ENCODE measurements at places on chromosomes 5 and 9.

- no peak for DNase-seq
Measured at GRCh38 chr9:113634596-113635515, 171.3 kb downstream of the RGS3 start.

GRCh38 chr5:74510476-74511075 is 130.0 kb downstream of the ENC1 start:
- no peak for DNase-seq

DNA sequence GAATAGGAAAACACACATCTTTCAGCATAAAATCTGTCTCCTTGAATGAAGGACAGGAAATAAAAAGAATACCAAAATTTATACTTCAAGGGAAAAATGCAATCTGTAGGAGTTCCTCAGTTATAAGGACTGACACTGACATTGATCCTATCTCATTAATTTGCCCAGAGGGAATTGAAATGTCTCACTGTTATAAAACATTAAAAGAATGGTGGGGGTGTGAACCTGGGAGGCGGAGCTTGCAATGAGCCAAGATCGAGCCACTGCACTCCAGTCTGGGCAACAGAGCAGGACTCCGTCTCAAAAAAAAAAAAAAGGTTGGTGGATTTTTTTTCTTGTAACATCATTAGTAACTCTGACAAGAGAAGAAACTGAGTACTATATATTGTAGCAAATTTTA is 60.8 kb downstream of the TTLL11 start:
- no peak for DNase-seq

DNA sequence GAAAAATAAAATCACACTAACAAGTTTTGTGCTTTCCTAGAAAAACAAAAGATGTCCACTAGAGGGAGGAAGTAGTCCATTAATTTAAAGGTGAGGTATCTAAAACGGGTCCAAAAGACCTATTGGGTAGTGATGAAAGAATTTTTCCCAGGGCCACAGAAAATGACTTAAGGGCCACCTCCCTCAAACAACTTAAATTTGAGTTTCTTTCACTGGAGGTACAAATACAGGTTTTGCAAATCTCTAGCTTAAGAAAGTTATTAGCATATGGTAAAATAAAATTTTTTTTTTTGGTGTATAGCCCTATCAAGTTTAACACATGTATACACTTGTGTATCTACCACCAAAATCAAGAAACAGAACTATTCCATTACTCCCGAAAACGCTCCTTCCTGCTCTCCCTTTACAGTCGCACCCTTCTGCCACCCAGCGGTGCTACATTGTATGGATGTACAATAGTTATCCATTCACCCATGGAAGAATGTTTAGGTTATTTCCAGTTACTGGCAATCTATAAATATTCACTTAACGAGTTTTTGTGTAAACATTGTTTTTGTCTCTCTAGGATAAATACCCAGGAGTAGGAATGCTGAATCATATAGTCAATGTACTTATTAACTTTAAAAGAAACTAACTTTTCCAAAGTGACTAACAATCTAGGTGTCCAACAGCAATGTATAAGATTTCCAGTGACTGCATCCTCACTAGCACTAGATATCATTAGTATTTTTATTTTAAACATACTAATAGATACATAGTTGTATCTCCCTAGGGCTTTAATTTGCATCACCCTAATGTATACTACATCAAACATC is 21.9 kb downstream of the DEPDC1B start:
- no peak for DNase-seq

DNA sequence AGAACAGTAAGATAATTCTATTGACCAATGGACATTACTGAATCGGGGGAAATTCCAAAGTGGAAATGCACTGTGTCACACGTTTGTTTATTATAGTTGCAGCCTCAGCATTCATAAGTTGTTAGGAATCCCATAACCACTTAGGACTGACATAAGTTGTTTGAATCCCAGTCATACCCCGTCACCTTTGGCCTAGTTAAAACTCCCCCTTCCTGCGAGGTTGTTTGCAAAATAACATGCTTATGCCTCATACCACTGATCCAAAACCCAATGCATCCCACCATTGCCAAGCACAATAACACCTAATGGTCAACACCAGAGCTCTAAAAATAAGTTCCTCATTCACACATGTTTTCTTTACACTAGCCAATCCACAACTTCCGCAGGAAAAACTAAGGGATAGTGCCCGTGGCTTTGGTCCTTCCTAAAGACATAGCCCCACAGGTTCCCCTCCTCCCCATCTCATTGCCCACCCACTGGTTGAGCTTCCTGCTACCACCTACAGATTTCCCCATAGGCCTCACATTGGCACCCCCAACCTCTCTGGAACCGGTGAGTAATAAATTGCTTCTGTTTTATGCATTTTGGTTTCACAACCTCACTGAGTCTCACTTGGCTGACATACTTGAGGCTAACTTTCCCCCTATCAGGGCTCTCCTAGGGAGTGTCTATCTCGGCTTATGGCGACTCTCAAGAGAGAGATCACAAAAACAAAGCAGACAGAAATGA is 42.3 kb upstream of the MUSK start:
- DNase-seq = no peak

DNA sequence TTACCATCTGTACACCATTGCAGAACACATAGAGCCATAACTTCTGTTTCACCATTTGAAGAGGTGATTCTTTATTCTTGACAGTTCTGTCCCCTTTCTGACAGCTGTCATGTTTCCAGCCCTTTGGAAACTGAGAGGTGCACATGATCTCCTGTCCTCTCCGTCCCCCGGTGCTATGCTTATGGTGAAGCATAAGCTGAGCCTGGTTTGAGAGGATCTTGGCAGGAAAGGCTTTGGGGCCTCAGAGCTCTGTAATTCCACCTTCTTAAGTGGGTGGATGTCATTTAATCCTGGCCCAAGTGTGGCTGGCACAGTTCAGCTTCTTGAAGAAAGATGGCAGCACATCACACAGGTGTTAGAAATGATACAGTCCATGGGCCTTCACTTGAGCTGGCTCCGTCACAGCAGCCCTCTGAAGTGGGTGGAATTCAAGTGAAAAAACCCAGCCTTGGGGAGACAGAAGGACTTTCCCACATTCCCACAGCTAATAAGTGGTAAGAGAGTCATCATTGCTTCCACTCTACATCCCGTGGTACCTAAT is 30.7 kb upstream of the GRPEL2 start:
- no peak for DNase-seq

GRCh38 chr5:14191325-14191724 is 48.2 kb downstream of the TRIO start:
- no peak for DNase-seq

- no peak for DNase-seq
Measured at GRCh38 chr5:57448751-57449150, 33.9 kb downstream of the ACTBL2 start.

- DNase-seq = no peak
Measured at GRCh38 chr5:177378884-177379883, 5.0 kb upstream of the SLC34A1 start.

- DNase-seq = no peak
Measured at GRCh38 chr5:145797336-145797735, 37.8 kb downstream of the PRELID2 start.

- DNase-seq = no peak
Measured at GRCh38 chr9:137219757-137220316, 2.2 kb downstream of the RNF208 start.
